Muscle of arm (tissue), 14 donors: ENCODE measurements at places on chromosomes 2 and 18.

DNA sequence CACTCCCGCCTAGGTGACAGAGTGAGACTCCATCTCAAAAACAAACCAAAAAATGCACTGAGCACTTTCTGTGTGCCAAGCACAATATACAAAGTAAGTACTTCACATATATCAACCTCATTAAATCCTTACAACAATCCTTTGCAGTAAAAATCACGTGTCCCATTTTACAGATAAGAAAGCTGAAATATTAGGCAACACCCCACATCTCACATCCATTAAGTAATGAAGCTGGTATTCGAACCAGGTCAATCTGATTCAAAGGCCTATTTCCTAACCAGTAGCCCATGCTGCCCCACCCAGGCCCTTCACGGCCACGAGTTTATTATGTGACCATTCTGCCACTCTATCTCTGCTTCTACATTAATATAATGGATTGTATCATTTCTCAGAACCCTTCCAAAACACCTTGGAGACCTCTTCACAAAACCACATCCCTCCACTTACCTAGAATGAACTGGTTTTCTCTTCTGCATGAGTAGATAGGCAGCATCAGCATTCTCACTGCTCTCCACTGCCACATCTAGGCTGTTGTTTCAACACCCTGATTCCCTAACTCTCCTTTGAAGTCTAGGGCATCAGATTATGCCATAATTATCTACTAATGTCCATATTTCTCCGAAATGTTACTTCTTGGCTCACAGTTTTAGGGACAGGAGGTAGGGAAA, 3.1 kb upstream of the EXOC6B start:
- DNase-seq = no peak

GRCh38 chr2:18891600-18892345, 302.4 kb upstream of the NT5C1B start:
- DNase-seq = no peak

- no peak for DNase-seq
Measured at GRCh38 chr2:218960309-218961165, 1.1 kb downstream of the CDK5R2 start.

DNA sequence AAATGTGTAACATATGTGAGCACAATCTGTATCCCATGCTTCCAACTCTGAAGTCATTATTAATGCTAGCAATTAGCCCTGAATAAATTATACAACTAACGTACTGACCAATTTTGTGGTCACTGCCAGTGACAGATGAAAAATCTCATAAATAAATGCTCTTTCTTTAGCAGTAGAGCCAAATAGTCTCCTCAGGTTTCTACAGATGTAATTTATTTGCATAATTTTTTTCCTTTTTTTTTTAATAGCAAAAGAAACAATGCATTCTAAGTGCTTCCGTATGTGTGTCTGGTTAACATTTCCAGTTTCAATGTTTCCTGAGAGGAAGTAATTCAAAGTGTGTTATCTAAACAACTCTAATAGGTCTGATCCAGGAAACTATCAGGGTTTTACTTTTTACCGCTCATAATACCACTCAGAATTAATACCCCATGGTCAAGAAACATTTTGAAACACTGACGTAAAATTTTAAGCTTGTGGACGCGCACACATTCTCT, 108.4 kb downstream of the MEP1B start:
- peak; percentile 56 for DNase-seq

DNA sequence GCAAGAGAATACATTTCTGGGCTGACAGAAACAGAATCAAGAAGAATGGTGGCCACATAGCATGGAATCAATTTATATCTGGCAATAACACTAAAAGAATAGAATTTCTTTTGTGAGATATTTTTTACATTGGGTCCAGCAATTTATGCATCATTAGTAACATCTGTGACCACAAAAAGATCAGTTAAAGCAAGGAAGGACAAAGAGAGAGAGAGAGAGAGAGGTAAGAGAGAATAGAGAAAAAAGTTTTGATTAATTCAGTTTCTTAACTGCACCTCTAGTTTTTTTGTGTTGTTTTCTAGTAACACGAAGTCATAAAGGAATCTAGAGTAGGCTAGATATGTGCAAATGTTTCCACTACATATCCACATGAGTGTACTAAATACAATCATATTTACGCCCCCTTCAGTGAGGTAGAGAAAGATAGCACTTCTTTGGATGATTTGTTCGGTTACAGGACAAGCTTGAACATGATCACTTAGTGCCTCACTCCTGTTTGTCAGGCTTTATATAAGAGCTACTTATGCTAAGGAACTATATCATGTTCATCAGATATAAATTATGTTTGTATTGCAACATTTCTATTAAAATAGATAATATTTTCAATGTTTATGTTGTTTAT, 247.4 kb upstream of the COL3A1 start:
- DNase-seq = peak; percentile 18

GRCh38 chr2:118309946-118310680, 221.8 kb downstream of the INSIG2 start:
- DNase-seq = peak; percentile 80

GRCh38 chr18:74116633-74117554, 30.7 kb downstream of the FBXO15 start:
- peak; percentile 4 for DNase-seq

DNA sequence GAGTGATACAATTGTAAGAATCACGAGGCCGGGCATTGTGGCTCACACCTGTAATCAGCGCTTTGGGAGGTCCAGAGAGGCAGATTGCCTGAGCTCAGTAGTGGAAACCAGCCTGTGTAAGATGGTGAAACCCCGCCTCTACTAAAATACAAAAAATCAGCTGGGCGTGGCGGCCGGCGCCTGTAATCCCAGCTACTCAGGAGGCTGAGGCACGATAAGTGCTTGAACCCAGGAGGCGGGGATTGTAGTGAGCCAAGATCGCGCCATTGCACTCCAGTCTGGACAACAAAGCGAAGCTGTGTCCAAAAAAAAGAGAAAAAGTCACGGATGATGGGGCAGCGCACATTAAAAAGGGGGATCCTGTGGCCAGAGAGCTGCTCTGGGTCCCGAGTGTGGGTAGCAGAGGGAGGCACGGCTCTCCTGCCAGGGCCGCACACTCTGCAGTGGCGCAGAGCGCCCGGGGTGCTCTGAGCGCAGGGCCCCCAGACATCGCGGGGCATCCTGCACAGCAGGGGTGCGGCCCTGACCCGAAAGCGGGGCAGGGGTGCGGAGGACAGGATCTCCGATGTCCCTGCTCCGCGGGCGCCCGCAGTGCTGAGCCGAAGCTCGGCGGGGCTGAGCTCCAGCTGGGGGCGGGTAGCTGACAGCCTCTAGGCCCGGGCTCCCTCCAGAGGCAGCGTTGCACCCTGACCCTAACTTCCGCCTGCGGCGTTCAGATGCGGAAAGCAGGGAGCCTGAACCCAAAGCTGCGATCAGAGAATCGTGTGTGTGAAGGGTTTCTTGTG, 30.4 kb upstream of the RAB6D start:
- DNase-seq = peak; percentile 9

DNA sequence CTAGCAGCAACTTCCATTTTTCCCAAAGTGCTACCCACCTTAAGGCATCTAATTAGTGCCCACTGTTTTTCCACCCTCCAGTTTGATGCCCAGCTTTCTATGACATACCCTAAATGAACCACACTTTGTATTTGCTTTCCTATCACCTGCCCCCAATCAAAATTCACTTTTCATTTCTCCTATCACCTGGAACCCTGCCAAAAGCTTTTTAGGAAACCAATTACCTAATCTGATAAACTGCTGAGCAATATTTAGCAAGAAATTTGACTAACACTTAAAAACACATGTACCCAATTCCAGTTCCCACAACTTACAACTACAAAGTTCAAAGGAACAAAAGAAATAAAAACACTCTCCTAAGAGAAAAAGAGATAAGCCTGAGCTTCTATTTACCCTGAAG, 71.7 kb downstream of the IKZF2 start:
- no peak for DNase-seq

- DNase-seq = no peak
Measured at GRCh38 chr18:3827236-3827845, 377.4 kb downstream of the TGIF1 start.

DNA sequence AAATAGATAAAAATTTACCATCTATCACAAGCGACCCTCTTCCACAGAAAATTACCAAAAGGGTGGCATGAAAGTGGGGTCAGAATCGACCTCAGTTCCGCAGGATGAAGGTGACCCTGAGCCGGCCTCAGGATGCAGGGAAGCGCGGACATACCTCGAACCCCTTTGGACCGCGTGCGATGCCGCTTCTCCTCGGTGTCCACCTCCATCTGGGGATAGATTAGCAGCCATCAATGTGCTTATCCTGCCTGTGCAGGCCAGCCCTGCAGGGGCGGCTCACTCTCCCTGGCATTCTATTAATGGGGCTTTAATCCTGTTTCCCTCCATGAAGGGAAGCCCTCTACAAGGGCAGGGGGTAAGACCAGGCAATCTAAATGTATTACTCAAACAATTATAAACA, 235.3 kb upstream of the PXDN start:
- no peak for DNase-seq

DNA sequence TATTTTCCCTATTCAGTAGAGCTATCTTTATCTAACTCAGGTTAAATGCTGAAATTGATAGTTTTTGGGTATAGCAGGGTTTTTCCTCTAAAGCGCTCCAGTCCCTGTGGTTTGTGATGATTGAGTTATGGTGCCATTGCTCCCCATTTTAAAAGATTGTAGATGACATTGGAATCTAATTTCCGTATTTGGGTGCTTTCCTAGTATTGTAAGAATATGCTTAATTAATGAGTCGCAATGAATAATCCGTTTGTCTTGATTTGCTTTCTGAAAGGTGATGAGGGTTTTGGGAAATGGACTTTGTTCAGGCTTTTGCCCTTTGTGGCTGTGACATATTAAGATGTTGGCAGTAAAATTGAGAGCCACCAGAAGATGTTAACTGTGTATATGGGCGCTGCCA, 3.9 kb downstream of the RPS7 start:
- DNase-seq = no peak
